ENCODE measurements at places on chromosomes 16 and 17.
A peak's percentile ranks its signal among the peaks of the same experiment; 100 is the strongest.

- DNase-seq: no peak
These were observed 4.3 kb downstream of the ATP1B2 start for GRCh38 chr17:7654832-7655540.

DNA sequence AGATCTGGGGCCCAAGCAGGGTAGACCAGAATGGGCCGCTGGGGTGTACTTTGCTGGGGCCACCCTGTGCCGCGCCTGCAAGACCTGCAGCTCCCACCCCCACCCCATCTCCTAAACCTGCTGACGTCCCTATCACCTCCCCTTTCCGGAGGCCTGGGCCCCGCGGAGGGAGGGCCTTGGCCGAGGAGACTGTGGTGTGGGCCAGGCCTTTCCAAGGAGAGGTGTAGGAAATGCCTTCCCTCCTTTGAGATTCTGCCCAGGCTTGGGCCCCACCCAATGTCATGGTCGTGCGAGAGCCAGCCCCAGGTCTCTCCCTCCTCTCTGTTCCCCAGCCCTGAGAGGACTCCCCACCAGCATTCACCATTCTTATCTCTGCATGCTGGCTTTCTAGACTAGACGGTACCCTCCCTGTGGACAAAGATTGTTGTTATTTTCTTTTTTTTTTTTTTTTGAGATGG, 3.9 kb upstream of the WFIKKN2 start:
- no peak for DNase-seq

DNA sequence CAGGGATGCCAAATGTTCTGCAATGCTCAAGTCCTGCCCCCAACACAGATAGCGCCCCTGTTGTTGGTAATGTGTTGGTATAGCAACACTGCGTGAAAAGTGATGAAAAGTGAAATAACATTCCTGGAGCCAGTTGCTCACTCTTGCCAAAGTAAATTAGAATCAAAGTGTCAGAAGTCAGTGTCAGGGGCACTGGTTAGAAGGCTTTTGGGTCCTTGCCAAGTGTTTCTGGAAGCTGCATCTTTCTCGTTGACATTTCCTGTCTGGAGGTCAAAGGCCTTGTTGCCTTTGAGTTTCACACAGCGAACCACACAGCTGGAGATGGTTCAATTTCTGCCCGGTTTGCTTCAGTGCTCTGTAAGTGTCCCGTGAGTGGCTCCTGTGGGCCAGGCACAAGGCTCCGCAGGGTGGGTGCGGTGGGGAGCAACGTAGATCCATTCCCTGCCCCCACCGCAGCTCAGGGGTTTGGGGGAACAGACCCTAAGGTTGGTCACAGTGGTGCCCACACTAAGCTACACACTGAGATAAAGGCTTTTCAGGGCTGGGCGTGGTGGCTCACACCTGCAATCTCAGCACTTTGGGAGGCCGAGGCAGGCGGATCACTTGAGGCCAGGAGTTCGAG, 3.6 kb upstream of the SLC16A5 start:
- DNase-seq: peak; percentile 30

DNA sequence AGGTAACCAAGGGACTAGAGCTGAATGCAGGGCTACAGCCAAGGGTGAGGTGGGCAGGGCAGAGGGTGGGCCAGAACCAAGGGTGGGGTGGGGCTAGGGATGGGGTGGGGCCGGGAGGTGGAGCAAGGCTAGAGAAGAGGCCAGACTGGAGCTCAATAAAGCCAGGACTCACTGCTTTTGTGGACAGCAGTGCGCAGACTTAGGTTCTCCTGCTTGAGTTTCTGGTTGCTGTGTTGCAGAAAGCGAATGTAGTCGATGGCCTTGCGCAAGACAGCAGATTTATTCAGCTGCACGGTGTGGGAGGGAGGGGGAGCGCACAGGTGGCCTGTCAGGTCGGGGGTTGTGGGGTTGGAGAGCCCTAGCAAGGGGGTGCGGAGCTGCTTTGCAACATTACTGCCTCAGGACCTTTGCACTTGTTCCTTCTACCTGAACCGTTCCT, 18.7 kb downstream of the SREBF1 start:
- peak; percentile 47 for DNase-seq

GRCh38 chr17:8687737-8688466, 56.7 kb downstream of the CCDC42 start:
- no peak for DNase-seq

DNA sequence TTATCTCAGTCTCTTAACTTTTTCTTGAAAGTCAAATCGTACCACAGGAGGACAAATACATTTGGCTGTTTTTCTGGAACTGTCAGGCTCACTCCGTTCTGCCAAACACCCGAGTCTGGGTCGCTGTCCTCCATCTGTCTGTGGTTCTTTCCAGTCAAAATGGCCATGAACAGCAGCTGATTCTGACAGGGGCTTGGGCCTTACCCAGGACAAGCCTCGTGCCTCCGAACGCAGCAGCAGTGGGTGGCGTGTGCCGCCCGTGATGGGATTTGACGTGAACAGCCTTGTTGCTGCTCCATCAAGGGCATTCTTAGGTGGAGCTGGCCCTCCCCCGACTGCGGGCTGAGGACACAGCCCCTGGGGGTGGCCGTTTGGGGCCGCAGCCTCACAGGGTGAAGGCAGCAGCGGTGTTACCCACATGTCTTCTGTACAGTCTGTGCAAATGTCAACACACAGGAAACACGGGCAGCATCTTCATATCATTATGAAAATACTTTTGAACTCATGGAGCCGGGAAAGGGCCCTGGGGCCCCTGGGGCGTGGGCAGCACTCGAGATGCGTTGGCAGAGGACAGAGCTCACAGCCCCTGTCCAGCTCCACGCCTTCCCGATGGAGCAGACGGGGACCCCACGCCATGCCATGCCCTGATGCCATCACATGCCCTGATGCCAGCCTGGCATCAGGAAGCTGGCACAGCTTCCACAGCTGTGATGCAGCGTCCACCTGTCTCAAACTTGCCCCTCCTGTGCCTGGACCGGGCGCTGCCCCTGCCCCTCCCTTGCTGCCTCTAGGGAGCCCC, 8.6 kb upstream of the ACSF3 start:
- DNase-seq: no peak

DNA sequence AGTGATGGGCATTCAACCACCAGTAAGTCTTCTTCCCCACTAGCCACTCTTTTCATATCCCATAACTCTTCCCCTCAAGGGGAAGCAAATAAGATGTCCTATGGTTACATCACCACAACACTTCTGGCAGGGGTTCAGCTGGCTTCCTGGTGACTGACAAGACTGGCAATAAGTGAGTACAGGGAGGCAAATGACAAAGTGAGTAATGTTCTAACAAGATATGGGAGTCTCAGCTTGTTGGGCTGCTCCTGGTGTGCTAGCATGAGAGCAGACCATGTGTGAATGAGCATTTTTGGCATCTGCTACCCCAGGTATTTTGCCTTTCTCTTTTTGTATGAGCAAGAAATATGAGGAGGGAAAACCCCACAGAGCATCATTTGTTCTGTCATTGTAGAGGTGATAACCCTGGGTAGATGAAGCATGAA, 9.9 kb downstream of the TMIGD1 start:
- peak; percentile 73 for DNase-seq

DNA sequence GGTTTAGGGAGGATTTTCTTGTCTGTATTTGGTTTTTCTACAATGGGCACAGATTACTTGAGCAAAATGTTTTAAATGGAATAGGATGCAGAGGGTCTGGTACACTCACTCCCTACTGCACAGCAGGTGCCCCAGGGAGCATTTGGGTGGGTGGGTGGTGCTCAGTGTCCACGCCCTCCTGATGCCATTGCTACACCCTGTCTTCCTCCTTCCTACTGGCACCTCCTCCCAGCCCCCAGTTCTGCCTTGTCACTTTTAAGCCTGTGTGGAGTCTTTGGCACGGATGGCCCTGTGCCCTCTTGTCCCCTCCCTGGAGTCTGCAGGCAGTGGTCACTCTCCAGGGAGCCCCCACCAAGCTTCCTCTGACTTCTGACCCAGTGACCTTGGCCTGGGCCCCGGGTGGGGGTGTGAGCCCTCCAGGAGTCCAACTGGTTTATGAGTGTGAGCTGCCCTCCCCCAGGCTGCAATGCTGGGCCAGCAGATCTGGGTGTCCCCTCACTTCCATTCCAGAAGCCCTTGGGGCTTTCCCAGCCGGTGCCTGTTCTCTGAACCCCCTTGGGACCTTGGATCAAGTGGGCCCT, 15.5 kb downstream of the LLGL2 start:
- DNase-seq: no peak

DNA sequence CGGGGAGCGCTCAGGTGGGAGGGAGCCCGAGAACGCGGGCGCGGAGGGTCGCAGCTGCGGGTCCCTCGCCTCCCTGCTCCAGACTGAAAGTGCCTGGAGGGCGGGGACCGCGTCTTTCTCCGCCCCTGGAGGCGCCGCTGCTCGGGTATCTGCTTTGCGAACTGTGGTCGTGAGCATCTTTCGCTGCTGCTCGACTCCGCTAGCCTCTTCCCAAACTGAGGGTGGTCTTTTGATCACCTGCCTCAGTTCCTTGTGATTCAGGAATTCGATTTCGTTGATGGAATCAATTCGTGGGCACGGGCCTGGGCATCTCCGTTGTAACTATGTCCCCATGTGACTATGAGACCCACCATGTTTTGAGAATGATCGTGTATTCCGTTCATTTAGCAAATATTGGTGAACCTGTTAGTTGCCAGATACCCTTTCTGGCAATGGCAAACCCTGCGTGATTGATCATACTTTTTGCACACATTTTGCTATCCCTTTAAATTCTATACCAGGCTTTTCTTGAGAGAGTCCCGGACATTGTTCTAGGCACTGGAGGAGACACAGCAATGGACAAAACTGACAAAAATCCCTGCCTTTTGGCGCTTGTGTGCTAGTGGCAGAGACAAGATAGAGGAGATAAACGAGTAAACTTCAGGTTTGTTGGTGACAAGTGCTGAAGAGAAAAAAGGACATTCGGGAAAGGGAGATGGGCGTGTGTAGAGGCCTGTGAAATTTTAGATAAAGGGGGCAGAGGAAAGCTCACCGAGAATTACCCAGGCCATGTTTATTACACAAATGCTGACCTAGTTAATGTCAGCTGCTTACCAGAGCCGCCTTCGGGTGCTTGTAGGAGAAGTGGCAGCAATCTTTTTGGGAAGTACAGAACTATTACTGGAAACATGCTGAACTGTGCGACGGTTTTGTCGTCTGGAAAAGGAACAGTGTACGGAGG, 948 bp downstream of the UTP18 start:
- DNase-seq: no peak

DNA sequence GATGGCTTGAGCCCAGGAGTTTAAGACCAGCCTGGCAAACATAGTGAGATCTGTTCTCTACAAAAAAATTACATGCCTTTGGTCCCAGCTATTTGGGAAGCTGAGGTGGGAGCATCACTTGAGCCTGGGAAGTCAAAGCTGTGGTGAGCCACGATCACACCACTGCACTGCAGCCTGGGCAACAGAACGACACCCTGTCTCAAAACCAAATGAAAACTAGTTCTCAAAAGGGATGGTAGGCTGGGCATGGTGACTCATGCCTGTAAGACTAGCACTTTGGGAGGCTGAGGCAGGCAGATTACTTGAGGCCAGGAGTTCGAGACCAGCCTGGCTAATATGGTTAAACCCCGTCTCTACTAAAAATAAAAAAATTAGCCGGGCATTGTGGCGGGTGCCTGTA, 31.1 kb downstream of the PPM1D start:
- DNase-seq: no peak

DNA sequence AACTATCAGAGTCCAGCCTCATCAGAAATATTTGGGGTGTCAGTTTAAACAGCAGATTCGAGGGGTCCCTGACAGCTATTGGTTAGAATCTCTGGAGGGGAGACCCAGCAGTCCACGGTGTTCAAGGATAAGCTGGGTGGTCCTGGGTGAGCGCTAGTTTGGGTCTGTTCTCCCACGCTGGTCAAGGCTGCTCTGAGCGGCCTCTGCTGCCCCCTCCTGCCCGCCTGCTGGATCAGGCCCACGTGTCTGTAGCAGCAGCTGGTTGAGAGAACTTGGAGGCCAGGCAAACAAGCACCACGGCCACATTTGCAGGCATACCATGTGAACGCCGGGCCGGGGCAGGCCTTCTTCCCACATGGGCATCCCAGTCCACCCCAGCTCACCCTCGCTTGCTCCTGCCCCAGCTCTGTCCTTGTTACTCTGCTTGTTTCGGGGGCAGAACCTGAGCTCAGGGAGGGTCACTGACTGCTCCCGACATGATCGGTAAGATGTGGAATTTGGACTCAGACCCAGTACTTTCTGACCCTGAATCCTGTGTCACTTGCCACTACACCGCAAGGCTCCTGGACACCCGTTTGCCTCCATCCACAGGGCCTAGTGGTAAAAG, 7.4 kb downstream of the FOXF1 start:
- DNase-seq: peak; percentile 32

- DNase-seq: no peak
These were observed 47.5 kb downstream of the CA10 start for GRCh38 chr17:52110923-52111581.

- DNase-seq: no peak
These were observed 3.1 kb upstream of the SLC13A2 start for GRCh38 chr17:28470266-28470913.

DNA sequence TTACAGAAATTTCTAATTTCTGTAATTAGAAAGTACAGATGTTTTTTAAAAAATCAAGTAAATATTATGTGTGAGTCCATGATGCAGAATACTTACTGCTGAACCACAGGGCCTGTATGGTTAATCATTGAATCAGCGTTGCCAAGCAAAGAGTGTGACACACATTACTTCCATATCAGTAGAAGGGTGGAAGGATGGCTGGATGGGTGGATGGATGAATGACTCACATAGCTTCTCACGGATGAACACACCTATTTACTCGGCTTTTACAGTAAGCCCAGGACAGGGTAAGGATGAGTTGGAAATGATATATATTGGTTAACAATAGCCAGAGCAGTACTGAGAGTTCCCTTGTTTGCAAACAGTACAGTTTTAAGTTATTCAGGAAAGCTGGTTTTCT, 495.9 kb upstream of the RBFOX1 start:
- DNase-seq: peak; percentile 9

DNA sequence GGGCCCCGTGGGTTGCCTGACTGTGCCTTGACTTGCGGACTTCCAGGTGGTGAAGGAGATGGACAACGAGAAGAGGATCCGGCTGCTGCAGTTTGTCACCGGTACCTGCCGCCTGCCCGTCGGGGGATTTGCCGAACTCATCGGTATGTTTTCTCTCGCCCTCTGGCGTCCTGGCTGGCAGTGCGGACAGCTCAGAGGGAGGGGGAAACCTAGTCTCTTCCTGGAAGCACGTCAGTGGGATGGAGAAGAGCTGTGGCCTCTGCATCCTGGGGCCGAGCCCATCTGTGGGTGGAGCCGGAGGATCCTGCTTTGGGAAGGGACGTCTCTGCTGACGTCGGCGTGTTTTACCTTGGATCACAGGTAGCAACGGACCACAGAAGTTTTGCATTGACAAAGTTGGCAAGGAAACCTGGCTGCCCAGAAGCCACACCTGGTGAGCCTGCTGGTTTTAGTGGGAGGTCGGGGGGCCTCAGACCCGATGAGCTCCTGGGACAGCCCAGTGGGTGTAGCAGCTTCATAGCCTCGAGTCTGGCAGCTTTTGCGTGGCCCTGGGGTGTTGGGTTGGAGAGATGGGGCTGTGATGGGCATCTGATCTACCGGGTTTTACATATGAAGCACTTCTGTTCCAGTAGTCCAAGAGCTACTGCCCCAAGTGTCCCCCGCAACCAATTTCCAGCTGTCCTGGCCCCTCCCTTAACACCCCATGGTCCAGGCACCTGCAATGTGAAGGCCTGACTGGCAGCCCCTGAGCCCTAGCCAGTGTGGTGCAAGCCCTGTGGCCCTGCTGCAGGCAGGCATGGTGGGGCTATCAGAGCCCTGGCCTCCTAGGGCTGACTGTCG, 11.9 kb upstream of the CLEC18A start:
- DNase-seq: no peak
